NCI-H524 treated with DMSO at 0.1 percent for 48 hours (cell line): ENCODE measurements at places on chromosomes 3 and 15.

- no peak for DNase-seq
Measured at GRCh38 chr3:114207768-114208167, 28.9 kb upstream of the DRD3 start.

- DNase-seq: no peak
Measured at GRCh38 chr3:73521734-73522336, 102.9 kb downstream of the PDZRN3 start.

- no peak for DNase-seq
Measured at GRCh38 chr3:177513815-177514610, 316.7 kb upstream of the TBL1XR1 start.

- no peak for DNase-seq
Measured at GRCh38 chr3:98777286-98777685, 14.1 kb downstream of the ST3GAL6 start.

GRCh38 chr15:94252906-94253491 lies 21.6 kb downstream of the MCTP2 start:
- no peak for DNase-seq

GRCh38 chr3:85821130-85821756 lies 862.5 kb downstream of the CADM2 start:
- peak; percentile 17 for DNase-seq

DNA sequence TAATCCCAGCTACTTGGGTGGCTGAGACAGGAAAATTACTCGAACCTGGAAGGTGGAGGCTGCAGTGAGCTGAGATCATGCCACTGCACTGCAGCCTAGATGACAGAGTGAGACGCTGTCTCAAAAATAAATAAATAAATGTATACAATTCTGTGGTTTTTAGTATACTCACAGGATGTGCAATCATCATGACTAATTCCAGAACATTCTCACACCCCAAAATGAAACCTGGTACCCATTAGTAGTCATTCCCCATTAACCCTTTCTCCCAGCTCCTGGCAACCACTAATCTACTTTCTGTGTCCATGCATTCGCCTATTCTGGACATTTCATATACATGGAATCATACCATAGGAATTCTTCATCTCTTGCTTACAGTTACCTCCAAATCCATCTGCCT lies 44.5 kb downstream of the LRRFIP2 start:
- no peak for DNase-seq

GRCh38 chr3:143413372-143413771 lies 293.8 kb downstream of the CHST2 start:
- DNase-seq: no peak

- DNase-seq: no peak
Measured at GRCh38 chr3:129549006-129549800, 6.2 kb downstream of the H1-8 start.

GRCh38 chr15:29196290-29196689 lies 73.3 kb downstream of the NSMCE3 start:
- DNase-seq: no peak

GRCh38 chr3:178308771-178309170 lies 227.5 kb upstream of the KCNMB2 start:
- DNase-seq: no peak

DNA sequence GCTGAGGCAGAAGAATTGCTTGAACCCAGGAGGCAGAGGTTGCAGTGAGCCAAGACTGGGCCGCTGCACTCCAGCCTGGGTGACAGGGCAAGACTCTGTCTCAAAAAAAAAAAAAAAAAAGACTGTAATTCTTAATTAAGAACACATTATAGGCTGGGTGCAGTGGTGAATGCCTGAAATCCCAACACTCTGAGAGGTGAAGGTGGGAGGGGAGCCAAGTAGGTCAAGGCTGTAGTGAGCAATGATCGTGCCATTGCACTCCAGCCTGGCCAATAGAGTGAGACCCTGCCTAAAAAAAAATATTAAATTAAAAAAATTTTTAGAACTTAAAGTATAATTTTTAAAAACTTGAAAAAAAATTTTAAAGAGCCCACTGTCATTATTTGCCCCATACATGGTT lies 13.4 kb upstream of the ARPIN start:
- no peak for DNase-seq

DNA sequence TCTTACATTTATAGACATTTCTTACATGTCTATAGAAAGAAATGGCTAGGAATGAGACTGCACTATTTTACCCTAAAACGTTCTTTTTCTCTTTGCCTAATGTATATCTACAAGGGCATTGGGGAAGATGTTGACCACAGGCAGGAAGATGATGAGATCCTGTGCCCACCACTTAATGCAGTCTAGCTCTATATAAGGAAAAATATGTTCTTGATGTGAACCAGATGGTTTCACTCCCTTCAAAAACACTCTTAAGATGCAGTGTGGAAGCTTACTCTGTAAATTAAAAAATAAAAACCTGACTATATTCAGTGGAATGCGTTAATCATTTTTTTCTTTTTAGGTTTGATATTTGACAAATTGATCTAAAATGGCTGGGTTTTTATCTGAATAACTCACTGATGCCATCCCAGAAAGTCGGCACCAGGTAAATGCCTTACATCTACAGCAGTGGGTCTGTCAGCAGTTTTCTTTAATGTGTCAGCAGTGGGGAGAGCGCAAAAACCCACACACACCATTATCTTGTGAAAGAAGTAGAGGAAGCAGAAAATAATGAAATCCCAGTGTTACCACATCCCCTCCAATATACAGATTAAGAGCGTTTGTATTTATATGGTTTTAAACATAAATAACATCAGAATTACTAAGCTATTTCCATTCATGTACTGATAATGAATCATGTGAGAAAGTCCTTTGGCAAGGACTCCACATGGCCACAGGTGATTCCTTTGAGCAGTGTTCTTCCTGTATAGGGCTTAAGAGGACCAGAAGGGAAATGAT lies 10.1 kb downstream of the AGTR1 start:
- no peak for DNase-seq

GRCh38 chr15:33322091-33322490 lies 11.3 kb downstream of the RYR3 start:
- no peak for DNase-seq

GRCh38 chr3:71662568-71662967 lies 62.6 kb downstream of the EIF4E3 start:
- no peak for DNase-seq

DNA sequence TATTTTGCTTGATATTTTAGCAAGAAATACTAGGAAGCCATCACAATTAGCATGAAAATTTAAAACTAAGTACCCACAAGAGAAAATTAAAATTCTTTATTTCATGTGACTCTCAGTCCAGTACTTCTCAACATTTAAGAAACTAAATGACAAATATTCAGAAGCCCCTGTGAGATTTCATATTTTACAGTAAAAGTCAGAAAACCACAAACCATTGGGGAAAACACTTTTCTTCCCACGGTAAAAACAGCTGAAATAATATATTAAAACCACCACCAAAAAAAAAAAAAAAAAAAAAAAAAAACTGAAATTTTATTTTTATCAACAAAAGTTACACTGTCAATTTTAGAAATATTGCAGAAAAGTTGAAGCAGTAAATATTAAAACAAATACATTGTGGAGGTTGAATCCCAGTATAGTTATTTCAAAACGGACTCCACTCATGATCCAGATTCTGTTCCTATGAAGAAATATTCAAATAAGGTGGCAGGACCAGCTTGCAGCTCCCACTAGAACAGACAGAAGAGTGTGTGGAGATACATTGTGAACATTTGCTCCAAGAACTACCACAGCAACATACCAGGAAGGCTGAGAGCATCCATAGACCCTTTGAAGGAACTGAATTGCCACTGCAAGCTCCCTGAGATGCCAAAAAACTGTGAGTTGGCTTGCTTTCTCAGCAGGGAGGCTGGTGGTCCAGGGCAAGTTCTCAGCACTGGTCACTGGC lies 308.2 kb downstream of the CTNNB1 start:
- no peak for DNase-seq

- no peak for DNase-seq
Measured at GRCh38 chr3:11601446-11602238, 42.1 kb downstream of the VGLL4 start.

DNA sequence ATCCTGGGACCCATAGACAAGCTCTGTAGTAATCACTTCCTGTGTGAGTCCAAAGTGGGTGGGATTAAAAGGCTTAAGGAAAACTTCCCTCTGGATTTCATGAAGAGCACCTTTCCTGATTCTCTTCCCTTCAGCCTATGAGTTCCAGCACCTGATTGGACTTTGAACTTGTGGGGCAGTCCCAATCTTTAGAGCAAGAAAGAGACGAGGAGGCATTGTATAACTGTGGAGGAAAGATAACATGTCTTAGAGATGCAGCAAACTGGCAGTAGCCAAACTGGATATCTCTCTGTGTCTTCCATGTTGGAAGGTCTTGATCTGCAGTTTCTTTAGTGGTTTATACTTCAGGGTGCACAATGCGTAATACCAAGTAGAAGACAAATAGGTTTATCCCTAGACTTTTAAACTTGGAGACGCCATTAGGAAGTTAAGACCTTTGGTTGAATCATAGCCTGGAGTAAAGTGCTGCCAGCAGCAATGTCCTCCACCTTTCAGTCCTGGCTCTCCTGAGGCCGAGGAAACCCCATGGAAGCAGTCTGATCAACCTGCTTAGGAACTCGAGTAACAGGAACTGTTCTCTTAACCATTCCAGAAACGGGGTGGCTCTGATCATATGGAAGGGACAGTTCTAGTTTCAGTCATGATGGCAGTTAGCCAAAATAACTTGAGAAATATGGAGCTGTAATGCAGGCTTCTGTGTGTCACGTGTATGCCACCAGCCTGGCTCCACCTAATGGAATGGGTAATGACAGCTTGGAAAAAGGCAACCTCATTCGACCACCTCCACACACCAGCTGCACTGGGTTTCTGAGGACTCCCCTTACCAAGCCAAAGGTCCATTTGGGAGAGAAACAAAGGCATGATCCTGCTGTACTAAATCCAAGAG lies 4.7 kb downstream of the EIF1B start:
- DNase-seq: no peak

- peak; percentile 7 for DNase-seq
Measured at GRCh38 chr15:63945007-63945788, 101.1 kb downstream of the DAPK2 start.

DNA sequence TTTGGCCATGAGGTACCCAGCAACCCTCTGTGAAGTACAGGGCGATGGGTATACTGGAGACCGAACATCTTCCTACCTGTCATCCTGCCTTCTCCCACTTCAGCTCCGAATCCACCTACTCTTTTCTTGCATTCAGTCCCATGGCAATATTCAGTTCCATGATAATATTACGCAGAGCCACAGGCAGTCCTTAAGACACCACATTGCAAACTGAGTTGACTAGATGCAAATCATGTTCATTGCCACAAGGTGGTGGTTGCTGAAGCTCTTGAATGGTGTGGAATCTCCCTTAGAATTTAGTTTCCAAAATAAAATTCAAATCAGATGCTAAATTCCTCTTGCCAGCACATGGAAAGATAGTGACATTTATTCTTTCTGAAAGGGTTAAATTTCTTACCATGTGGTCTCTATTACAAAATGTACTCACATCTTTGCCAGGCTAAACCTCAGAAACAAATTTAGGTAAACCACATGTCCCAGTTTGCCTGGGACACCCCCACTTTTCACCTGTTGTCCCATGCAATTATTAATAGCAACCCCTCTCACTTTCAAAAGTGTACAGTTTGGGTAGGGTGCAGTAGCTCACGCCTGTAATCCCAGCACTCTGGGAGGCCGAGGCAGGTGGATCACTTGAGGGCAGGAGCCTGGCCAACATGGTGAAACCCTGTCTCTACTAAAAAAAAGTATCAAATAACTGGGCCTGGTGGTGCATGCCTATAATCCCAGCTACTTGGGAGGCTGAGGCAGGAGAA lies 1.7 kb upstream of the NME9 start:
- no peak for DNase-seq

- DNase-seq: no peak
Measured at GRCh38 chr3:188053036-188053340, 101.0 kb upstream of the LPP start.

- no peak for DNase-seq
Measured at GRCh38 chr15:74010929-74011540, 16.5 kb downstream of the PML start.

DNA sequence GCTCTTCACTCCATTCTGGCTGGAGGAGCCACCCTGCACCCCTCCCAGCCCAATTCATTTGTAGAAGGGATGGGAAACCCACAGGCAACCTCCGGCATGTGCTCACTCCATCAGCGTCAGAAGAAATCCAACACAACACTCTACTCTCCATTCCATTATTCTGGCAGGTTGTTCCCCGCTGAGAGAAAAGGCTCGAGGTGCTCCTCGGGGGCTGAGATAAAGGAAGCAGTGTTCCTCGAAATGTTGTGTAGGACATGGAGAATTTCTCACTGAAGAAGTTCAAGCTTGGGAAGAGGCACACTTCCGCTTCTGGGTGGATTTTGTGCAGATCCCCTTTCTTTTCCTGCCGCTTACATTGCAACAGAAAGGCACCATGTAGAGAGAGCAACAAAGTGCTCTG lies 355.0 kb upstream of the CFAP20DC start:
- no peak for DNase-seq

- DNase-seq: no peak
Measured at GRCh38 chr3:123657568-123657967, 72.7 kb upstream of the HACD2 start.

DNA sequence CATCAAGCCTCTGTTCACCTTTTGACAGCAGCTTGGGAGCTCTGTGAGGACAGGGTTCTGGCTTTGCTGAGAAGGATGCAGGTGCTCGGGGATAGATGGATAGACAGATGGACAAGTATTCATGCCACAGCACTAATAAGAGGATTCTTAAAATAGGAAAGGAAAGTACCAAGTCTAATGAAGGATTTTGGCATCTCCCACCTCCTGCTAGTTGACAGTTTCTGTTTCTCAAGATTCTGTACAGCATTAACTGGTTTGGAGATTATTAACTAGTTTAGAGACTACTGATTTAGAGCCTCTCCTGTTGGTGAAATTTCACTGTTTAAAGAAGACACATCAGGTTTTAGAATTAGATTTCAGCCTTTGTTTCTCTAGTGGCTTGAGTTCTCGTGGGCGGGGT lies 152.3 kb downstream of the CACNA1D start:
- no peak for DNase-seq

- no peak for DNase-seq
Measured at GRCh38 chr3:185934767-185935464, 2.9 kb downstream of the TRA2B start.

DNA sequence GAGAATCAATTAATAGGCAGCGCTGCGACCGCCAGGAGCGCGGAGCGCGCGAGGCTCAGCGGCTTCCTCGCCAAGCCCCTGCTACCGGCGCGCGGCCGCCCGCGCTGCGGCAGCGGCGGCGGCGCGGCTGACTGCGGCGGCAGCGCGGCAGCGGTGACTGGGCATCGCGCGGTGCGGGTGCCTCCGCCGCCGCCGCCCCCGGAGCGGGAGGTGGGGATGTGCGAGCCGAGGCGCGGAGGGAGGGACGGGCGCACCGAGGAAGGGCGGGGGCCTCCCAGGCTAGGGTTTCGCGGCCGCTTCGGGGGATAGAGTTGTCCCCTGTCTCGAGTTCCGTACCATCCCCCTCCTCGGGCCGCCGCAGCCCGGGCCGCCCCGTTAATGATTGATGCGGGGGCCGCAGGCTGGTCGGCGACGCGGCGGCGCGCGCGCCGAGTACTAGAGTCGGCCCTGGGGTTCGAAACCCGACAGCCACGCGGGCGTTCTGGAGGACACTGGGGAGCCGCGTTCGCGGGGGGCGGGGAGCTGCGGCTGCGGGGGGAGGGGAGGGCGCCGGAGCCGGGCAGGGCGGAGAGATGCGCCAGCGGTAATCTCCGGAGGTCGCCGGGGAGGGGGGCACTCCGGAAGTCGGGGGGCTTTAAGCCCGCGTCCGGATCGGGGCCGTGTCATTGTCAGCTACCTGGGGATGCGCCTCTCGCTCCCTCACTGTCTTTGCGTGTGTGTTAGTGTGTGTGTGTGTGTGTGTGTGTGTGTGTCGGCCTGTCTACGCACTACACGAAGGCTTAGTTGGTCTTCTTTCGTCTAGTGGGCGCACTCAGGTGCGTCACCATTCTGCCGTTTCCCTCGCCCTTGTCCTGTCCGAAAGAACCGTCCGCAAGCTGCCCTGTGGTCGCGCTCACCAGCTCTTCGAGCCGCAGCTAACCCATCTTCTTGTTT lies at the start of gene PAQR9:
Gene PAQR9 (minus strand): TSS at position 159 of the 933 bp plus-strand sequence. CDS start 338 bp downstream, outside the sequence.
- no peak for DNase-seq
